Fibroblast of villous mesenchyme (primary cell): ENCODE measurements at places on chromosomes 16 and 17. TPM values are rescaled to one million over a fixed set of nuclear protein-coding genes. Genes with fewer than 3 reads are reported as not detected.
A peak's percentile ranks its signal among the peaks of the same experiment; 100 is the strongest.

- peak; percentile 99 for DNase-seq
Observed at GRCh38 chr17:47279062-47279801, 25.6 kb downstream of the ITGB3 start.

SLFN11 gene
- 54.8 and 95.9 TPM in 2 replicates for total RNA-seq

- DNase-seq = no peak
Observed at GRCh38 chr16:82092711-82093110, 57.7 kb downstream of the HSD17B2 start.

DNA sequence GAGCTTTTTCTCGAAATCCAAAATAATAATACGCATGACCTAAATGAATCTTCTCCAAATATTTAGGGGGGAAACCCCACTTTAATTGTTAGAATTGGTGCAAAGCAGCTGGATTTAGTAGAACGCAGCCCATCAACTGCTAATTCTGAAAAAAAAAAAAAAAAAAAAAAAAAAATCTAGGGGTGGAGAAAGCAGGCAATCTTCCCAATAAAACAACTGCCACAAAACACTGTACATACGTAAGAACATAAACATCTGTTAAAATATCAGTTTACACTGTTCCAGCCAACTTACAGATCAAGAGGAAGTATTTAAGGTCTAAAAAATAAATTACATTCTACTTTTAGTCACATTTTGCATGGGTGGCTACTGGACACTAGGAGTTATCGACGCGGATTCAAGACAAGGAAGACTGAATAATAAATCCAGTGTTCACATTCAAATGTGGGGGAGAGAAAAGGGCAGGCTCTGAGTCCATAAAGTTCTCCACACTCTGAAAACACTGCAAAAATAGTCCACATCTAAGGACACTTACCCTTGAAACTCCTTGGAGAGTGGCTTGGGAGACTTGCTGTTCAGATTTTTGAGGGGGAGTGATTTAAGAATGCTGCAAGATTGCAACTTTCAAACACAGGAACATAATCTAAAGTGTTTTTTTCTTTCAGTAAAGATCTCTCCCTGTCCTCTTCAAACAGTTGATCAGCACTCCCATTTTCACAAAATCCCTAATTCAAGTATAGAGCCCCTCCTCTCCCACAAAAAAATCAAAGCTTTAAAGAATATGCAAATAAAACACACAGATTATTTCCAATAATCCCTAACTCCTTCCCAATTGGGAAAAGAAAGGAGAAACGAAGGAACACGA, 1.3 kb downstream of the APPBP2 start:
- DNase-seq = peak; percentile 49

GRCh38 chr16:17474037-17474436, 3.3 kb upstream of the XYLT1 start:
- peak; percentile 78 for DNase-seq

GRCh38 chr17:43694081-43694870, 32.6 kb upstream of the MEOX1 start:
- DNase-seq = peak; percentile 81

- DNase-seq = no peak
Observed at GRCh38 chr17:79922798-79923197, 83.6 kb upstream of the CBX4 start.

NT5M gene
- 1.3 TPM in 2 replicates for total RNA-seq

GRCh38 chr17:31373150-31374093, 18.1 kb upstream of the RAB11FIP4 start:
- peak; percentile 68 for DNase-seq

B3GNT9 gene
- 41.9 and 46.4 TPM in 2 replicates for total RNA-seq

SLX1A gene
- 16.8 and 49.3 TPM in 2 replicates for total RNA-seq

- no peak for DNase-seq
Observed at GRCh38 chr16:66719246-66719645, 22.7 kb upstream of the CMTM4 start.

- peak; percentile 77 for DNase-seq
Observed at GRCh38 chr17:41360296-41360995, 9.2 kb downstream of the KRT33B start.

GRCh38 chr17:8927395-8927794, 38.1 kb downstream of the PIK3R5 start:
- no peak for DNase-seq

- DNase-seq = no peak
Observed at GRCh38 chr16:58501242-58502131, 1.5 kb downstream of the NDRG4 start.

DNA sequence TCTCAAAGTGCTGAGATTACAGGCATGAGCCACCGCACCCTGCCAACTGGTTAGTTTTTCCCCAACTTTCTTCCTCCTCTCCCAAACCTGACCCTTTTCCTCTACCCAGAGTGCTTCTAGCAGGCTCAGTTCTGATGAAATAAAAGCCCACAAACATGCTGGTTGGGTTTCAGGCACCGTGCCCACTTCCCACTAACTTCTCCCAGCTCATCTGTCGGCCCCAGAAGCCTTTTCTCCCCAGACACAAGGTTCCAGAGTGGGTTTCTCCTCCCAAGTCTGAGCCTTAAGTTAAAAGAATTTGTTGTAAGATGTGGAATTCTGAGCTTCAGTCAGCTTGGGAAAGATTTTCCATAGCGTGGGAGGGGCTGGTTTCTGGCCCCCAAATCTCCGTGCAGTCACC, 11.5 kb upstream of the SCN4A start:
- DNase-seq = peak; percentile 29

CCL17 gene
- total RNA-seq = not detected in 2 replicates

- no peak for DNase-seq
Observed at GRCh38 chr17:68145088-68145487, 102.8 kb upstream of the AMZ2 start.

DNA sequence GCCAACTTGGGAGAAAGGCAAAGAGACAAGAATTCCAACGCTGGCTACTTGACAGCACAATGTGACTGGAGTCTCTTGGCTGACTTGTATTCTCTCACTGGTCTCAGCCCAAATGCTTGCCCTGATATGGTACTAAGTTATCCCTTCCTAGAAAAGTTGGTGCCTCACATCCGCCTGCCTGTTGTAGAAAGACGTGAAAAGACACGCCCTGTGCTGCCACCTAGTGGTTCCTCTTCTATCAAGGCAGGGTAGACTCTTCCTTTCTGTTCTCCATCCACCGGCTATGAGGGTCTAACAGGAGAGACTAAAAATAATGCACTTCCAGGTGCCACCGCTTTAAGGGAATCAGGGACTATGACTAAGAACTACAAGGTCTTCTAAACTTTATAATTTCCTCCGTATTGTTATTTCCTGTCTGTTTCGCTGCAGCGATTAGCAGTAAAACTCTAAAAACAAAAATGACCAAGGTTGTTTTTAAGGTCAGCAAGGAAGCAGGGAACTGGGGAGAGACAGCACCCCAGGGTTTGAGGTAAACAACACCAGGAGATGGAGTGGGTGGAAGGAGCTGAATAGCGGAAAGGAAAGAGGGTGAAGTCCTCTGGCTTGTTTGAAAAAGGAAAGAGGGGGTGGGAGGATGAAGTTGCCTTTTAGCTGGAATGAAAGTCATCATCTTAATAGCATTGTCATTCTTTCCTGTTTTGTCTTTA, 109.5 kb downstream of the YPEL2 start:
- peak; percentile 90 for DNase-seq

CES4A gene
- total RNA-seq = 1.9 and 4.3 TPM in 2 replicates

- no peak for DNase-seq
Observed at GRCh38 chr17:69725146-69725545, 310.6 kb downstream of the MAP2K6 start.

CRYM gene
- 0.32 TPM in 1 of 2 replicates, not detected in the other for total RNA-seq

KRT20 gene
- total RNA-seq = not detected in 2 replicates

DNA sequence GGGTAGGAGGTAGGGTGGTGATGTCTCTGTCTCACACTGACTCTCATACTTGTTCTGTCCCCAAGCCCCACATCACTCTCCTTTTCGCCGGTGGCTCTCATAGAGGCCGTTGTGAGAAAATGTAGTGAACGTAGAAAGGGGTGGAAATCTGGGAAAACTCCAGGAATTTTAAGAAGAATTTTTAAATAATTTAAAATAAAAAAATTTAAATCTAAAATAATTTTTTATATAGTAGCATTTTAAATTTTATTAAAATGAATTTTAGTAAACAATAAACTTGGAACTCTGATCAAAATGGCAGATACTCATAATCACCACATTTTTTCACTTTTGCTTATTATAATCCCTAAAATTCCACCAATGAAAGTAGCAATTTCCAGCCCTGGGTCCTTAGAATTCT, 473.6 kb upstream of the ZFHX3 start:
- DNase-seq = no peak

SLC2A4 gene
- under 0.01 TPM in 1 of 2 replicates, not detected in the other for total RNA-seq

ABCC12 gene
- under 0.01 TPM in 1 of 2 replicates, not detected in the other for total RNA-seq

DNA sequence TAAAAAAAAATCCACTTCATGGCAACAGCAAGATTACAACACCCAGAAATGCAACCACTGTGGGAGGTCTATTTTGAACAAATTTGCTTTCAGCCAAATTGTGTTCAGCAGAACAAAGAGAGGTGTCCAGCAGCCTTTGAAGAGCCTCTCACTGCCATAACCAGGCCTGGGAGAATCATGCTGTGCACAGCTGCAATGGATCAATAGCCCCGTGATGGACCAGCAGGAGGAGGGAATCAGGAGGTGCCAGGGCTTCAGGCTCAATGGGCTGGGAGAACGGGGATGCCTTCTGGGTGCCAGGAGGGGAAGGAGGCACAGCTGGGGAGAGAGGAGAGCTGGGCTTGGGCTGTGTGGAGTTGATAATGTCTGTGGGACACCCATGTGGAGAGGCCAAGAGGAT, 366.2 kb upstream of the EEF2KMT start:
- no peak for DNase-seq

GRCh38 chr16:84183911-84184591, 2.8 kb downstream of the TAF1C start:
- DNase-seq = no peak

DNA sequence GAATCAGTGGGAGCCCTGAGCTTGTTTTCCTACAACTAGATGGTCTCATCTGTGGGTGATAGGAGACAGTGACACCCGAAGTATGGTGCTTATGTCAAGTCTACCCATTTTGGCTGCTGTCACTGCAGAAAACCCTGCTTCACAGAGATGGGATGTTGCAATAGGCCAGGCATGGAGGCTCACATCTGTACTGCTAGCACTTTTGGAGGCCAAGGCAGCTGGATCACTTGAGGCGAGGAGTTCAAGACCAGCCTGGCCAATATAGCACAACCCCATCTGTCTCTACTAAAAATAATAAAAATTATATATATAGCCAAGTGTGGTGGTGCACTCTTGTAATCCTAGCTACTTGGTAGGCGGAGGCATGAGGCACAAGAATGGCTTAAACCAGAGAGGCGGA, 2.3 kb upstream of the HERPUD1 start:
- DNase-seq = no peak

HAP1 gene
- under 0.01 TPM in 2 replicates for total RNA-seq

- no peak for DNase-seq
Observed at GRCh38 chr17:68598074-68598473, 3.1 kb downstream of the FAM20A start.

DNA sequence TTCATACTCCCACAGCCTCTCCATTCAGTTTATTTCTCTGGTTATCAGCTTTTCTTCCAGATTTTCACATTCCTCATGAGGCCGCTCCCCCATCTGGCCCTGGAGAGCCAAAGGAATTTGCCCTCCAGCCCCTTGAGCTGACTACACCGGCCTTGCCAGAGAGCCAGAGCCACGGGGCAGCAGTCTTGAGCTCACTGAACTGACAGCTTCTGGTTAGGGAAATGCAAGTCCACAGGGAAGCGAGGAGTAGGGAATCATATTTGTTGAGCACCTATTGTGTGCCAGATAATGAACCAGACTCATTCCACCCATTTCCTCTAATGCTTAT, 102.4 kb downstream of the ABCC12 start:
- DNase-seq = peak; percentile 61

DNA sequence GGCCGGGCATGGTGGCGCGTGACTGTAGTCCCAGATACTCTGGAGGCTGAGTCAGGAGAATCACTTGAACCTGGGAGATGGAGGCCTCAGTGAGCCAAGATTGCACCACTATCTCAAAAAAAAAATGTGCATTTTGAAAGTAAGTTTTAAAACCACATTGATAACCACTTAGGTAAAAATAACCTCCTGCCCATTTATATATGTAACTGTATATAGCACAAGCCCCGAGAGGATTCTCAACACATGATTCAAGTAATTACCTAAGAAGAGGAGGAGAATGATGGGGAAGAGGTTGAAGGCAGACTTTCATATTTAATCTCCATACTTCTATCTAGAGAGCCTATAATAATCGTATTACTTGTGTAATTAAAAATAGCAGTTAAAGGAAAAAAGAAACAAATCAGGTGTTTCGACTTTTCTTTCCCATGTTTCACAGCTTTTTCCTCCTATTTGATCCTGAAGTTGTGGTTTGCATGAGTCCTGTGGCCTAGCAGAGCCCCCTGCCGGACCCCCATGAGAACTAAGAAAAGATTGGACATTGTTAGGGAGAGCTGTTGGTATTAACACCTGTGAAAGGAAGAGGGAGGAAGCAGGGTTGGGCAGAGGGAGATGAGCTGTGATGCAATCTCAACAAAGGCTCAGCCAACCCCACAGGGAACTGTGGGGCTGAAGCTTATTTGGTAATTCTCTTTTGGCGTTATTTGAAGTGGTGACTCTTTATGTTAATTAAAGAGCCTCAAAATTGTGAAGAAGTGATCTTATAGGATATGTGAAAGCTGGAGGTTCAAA, 22.1 kb downstream of the PMFBP1 start:
- no peak for DNase-seq

DNA sequence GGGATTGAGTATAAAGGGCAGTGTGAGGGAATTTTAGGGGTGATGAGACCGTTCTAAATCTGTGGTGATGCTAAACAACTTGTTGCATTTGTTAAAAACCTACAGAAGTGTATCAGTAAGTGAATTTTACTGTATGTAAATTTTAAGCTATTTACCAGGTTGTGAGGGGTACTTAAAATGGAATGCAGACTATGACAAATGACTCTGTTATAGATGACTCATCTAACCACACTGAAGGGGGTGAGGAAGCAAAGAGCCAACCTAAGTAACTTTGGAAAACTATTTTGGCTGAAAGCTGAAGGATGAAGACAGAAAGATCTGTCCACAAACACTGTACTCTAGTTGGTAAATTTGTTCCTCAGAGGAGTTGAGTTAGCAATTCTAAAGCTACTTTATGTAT, 5.3 kb upstream of the MKS1 start:
- peak; percentile 28 for DNase-seq

CLEC18A gene
- total RNA-seq = 0.32 and 0.86 TPM in 2 replicates

GRCh38 chr17:82826211-82826610, 13.6 kb downstream of the ZNF750 start:
- no peak for DNase-seq

CD2BP2 gene
- total RNA-seq = 35.1 and 40.6 TPM in 2 replicates

DNA sequence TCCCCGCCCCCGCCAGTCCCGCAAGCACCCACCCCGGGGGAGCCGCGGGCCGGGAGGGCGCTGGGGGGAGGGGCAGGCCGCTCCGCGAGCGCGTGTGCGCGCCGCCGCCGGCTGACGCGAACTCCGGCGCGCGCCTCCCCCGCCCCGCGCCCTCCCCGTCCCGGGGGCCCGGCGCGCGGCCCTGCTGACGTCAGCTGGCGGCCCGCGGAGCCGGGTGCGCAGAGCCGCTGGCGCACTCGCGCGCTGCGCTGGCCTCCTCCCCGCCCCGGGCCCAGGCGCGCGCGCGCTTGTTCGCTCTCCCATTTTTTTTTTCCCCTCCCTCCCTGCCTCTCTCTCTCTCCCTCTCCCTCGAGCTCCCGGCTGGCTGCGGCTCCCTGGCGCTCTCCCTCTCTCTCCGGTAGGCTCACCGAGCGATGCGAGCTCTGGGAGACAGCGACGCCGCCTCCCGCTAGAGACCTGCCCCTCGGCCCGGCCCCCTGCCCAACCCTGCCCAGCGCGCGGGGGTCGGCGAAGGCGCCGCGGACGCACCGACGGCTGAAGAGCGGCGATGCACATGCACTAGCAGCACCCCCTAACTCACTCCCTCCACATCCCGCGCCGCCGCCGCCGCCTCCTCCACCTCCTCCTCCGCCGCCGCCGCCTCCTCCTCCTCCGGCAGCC, at the start of gene GNAO1:
Gene GNAO1, plus strand, starts transcription at position 334 of the 660 bp plus-strand sequence. CDS start 747 bp downstream, outside the sequence.
- peak; percentile 39 for DNase-seq

GRCh38 chr17:15245054-15245453, 20.1 kb downstream of the PMP22 start:
- DNase-seq = no peak

SP6 gene
- under 0.01 TPM in 2 replicates for total RNA-seq
